Fibroblast of skin of left biceps (primary cell): ENCODE measurements at places on chromosomes 2 and 18.

- no peak for DNase-seq
These were observed 219.8 kb downstream of the ATAD2B start for GRCh38 chr2:23707096-23707495.

- DNase-seq = no peak
These were observed 258.4 kb downstream of the BCL11A start for GRCh38 chr2:60294901-60295635.

- no peak for DNase-seq
These were observed 249.0 kb downstream of the GALNT13 start for GRCh38 chr2:154120706-154121105.

GRCh38 chr2:58146707-58147106 is 94.4 kb downstream of the FANCL start:
- DNase-seq = no peak

- no peak for DNase-seq
These were observed 1233.2 kb upstream of the ZEB2 start for GRCh38 chr2:145753041-145753608.

- no peak for DNase-seq
These were observed 129.7 kb upstream of the OSR1 start for GRCh38 chr2:19488009-19488691.

DNA sequence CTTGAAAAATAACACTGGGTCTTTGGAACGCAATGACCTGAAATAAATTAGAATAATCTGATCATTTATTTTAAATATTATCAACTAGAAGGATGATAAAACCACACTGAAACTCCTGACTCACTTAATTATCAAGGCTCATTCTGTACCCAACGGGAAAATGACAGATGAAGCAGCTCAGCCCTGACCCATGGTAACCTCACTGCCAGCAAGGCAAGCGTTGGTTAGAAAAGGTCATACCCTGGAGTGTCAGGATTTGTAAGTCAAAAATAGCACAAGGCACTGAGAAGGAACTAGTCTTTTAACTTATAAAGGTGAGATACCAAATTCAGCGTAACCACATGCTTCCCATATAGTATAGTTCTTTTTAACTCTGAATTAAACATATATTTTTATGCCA is 277.5 kb downstream of the ETAA1 start:
- DNase-seq = no peak

DNA sequence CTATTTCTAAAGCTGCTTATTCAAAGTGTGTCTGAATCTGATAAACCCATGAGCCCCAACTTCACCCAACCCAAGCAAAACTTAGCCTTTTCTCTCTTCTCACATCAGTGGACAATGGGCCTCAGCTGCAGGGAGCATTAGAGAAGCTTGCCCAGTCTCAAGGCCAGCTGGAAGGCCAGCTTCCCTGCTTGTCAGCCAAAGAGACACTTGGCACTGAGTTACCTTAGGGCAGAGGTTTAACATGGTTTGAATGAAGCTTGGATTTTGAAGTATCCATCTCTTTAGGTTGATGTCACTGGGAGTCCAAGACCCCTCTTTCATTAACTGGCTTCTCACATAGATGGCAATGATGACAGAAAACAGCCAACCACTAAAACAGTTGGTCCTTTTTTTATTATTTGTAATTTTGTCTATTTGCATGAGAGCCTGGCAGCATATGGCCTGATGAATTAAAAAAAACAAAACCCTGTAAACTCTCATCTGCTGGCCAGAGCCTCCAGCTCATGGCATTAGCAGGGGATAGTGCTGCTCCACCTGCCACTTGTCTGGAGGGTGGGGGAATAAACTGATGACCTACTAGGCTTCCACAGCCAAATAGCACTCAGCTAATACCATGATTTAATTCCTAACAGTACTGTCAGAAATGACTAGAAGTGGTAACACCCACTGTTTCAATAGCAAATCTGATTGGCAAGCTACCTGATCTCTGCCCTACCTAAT is 137.0 kb downstream of the UBE2E3 start:
- DNase-seq = no peak

DNA sequence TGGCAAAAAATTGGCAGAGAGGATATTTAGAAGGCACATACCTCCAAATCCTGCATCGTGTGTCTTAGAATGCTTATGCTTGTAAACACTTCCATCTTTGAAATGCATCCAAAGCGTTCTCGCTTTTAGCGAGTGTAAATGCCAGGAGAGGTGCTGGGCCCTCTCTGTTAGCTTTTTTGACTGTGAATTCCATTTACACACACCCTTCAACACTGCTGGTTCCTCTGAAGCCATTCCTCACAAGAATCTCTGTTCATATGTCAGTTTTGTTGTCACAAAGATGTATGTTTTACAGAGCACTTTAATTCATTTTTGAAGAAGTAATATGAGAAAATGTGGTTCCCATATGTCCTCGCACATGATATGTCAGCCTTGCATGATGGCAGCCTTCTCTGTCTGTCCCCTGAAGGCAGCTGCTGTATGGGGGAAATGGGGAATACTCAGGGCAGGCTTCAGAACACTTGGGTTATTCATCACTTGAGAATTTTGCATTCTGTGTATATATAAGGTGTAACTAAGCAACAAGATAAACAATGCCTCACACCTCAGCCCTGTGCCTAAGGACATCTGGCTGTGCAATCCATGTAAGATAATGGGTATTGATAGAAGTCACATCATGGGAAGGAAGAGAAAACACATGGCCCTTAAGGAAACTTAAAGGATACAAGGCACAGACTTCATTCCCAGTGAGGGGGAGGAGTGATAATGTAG is 52.3 kb downstream of the RAB27B start:
- DNase-seq = peak; percentile 41

GRCh38 chr2:140814141-140814540 is 1316.7 kb downstream of the LRP1B start:
- DNase-seq = no peak

GRCh38 chr2:241561832-241562231 is 3.3 kb downstream of the BOK start:
- DNase-seq = no peak

GRCh38 chr2:3784731-3785130 is 81.4 kb downstream of the DCDC2C start:
- DNase-seq = peak; percentile 28

GRCh38 chr2:102514061-102514785 is 41.2 kb downstream of the SLC9A4 start:
- DNase-seq = peak; percentile 89

- DNase-seq = no peak
These were observed 158.4 kb upstream of the SRD5A2 start for GRCh38 chr2:31739161-31739560.

DNA sequence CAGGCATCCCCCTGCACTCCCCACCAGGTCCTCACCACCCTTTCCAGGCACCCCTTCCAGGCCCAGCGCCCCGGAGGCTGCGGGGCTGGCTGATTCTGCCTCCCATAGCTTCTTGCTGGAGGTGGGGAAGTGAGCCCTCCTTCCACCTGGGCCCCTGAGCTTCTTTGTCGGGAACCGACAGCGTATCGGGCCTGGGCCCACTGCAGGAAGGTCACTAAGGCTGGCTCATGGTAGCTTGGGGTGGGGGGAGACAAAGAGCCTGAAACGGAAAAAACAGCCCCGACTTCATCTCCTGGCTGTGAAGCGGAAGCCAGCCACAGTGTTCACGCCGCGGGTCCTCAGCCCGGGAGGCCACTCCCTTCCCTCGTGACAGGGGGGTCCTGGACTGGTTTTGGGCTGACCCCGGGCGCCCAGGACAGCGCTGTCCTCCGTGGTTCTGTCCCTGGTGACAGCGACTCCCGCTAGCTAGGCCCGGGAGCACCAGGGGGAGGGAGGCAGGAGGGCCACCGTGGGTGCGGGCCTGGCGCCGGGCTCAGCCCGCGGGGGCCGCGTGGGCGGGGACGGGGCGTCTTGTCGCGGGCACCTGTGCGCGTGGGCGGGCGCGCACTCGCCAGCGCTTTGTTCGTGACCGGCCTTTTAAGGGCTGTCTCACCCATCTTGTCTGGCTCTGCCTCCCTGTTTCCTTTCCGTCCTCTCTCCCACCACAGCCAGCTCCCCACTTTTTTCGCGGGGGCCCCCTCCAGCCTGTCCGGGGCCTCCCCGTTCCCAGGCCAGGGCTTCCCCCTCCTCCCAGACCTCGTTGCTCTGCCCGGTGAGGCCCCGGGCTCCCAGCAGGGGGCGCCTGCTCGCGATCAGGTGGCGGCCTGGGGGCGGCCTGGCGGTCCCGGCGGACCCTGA is 64.9 kb downstream of the DNMT3A start:
- DNase-seq = no peak

- DNase-seq = no peak
These were observed 114.7 kb downstream of the GULP1 start for GRCh38 chr2:188406414-188406813.

DNA sequence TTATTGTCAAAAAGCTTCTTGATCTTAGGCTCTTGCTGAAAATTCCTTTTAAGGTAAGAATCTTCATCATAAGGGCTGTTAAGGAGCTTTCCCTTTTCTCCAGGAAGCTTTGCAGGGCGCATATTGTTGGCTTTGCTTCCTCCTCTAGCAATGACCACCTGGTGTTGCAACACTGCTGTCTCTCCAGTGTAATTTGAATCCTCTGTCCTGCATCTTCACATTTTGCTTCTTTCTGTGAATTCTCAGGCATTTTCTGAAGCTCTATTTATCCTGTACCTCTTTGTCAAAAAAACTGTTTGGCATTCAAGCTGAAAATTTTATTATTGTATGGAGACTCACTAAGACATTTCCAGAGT is 533.1 kb upstream of the CHAC2 start:
- no peak for DNase-seq

GRCh38 chr18:62572456-62572855 is 49.6 kb downstream of the ZCCHC2 start:
- no peak for DNase-seq

DNA sequence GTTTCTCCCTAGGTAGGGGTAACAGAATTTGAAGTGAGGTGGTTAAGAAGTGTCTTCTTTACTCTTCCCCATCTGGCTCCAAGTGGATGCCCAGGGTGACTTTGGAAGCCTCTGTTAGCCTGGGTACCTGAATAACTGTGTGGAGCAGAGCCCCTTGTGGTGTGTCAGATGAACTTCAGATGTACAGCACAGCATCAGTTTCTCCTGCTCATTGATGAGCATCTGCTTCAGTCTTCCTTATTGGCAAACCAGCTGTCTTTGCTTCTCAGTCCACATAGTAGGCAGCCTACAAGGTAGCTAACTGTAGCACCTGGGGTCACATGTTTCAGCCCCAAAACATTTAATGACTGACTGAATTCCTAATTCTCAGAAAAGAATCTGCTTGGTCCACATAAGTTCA is 56.2 kb upstream of the ATP8B1 start:
- no peak for DNase-seq

- DNase-seq = no peak
These were observed 51.0 kb downstream of the TSHZ1 start for GRCh38 chr18:75261430-75262223.

DNA sequence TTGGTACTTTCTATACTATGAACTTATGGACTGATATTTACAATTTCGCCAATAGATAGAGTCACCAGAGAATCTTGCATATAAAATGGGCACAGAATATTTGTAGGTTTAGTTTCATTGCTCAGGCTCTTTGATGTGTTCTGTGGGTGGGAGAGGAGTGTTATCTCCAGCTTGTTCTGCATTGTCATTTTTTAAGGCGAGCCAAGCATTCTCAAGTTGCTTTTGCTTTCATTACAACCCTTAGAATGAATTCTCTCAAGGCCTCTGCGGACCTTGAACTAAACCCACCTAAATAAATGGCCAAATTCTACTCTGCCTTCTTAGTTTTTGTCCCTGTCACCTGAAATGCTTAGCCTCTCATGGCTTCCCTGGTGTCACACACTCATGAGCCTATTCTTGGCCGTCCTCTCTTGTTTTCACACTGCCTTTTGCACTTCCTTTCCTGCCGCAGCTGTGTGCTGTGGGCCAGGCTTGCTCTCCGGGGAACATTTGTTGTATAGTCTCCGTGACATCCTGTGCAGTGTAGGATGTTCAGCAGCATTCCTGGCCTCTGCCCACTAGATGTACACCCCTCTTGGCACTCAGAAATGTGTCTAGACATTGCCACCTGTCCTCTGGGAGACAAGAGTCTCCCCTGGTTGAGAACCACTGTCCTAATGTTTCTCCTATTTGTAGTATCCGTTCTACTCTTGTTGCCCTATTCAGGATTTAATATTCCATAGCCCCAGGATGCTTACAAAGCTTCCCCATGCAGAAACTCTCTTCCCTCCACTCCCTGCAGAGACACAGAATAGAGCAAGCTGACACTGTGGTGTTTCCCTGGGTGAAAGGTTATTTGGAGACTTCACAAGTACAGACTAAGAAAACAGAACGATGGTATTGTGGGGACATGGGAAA is 255.6 kb downstream of the PTPRM start:
- DNase-seq = no peak

DNA sequence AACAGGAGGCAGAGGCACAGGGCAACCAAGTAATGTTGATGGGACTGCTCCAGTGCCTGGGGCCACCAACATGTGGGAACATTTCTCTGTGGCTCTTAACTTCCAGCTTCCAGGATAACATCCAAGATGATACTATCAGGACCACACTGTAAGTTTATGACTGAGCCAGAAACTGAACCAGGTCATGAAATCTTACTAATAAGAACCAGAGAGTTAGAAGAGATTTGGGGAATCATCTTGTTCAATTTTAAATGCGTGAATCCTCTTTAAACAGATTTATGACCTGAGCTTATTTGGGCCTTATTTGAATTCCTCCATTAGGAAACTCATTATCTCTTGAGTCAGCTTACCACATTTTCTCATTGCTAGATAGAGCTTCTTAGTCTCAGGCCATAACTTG is 45.0 kb downstream of the MAP2 start:
- DNase-seq = no peak

- DNase-seq = no peak
These were observed 71.5 kb downstream of the ANTXR1 start for GRCh38 chr2:69084492-69084891.

- DNase-seq = no peak
These were observed 14.0 kb downstream of the ARHGAP25 start for GRCh38 chr2:68748568-68748967.

DNA sequence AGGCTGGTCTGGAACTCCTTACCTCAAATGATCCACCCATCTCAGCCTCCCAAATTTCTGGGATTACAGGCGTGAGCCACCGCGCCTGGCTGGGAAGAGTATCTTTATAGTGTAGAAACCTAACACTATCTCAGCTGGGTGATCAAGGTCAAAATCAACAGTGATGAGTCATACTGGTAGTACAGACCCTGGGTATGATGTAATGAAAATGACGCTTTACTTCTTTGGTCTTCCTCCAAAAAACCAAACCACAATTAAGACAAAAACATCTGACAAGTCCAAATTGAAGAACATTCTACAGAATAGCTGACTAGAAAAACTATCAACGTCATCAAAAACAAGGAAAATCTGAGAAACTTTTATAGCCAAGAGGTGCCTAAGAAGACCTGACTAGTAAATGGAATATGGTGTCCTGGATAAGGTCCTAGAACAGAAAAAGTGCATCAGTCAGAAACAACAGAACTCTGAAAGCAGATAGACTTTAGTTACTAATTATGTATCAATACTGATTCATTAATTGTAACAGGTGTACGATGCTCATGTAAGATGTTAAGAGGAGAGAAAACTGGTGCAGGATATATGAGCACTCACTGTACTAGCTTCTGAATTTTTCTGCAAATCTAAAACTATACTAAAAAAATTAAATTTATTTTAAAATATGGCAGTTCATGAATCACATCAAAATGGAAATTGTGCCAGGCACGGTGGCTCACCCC is 25.4 kb downstream of the PDCL3 start:
- peak; percentile 19 for DNase-seq
